Inflammatory macrophage treated with lipopolysaccharide for 4 hours (primary cell): ENCODE measurements at places on chromosomes 16 and 17.

- no peak for DNase-seq
These were observed 1525.1 kb downstream of the CDH11 start for GRCh38 chr16:63596716-63597115.

DNA sequence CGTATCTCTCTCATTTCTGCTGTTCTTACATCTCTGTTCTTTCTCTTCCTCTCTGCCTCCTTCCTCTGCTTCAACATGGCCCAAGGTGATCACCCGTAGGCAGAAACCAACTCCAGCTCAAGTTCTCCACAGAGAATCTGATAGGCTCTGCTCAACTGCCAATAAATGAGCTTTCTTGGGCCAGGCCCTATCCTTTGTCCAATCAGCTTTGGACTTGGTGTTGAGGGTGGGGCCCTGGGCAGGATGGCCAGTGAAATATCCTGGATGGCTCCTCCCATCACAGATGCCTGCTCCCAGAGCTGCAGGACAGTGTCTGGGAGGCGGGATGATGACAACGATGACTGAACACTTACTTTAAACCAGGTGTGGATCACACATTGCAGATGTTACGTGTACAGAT, 17.4 kb upstream of the BRD7 start:
- DNase-seq, result no peak

GRCh38 chr16:58859958-58860669, 126.0 kb upstream of the GOT2 start:
- no peak for DNase-seq

- DNase-seq, result no peak
These were observed 544.5 kb downstream of the NPIPA7 start for GRCh38 chr16:16923479-16923878.

DNA sequence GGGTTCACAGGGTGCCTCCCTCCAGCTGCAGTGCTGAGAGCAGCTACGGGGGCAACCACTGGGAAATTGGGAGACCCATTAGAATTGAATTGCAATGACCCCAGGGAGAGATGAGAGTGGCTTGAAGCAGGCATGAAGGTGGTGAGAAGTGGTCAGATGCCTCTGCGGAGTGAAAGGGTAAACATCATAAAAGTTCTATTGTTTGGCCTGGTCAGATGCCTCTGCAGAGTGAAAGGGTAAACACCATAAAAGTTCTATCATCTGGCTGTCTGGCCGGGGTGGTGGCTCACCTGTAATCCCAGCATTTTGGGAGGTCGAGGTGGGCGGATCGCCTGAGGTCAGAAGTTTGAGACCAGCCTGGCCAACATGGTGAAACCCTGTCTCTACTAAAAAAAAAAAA, 53.5 kb downstream of the TNFRSF13B start:
- DNase-seq, result no peak

GRCh38 chr16:851871-852270, 51.3 kb upstream of the GNG13 start:
- no peak for DNase-seq

- no peak for DNase-seq
These were observed 11.4 kb downstream of the NDUFAF8 start for GRCh38 chr17:81250286-81251093.

DNA sequence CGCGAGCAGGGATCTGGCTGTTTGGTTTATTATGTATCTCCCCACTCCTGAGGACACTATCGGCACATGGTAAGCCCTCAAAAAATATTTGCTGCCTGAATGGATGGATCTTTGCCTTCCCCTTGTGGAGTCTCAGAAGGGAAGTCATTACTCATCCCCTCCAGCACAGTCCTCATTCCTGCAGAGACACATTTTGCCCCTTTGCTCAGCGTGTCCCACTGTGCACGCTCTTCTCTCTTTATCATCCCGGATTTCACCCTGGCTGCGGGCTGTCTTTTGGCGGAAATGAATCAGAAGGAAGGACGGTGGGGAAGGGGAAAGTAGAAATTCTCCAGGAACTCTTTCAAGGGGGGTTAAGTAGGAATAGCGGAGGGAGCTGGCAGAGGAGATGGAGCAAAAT, 125.2 kb upstream of the CDC42EP4 start:
- no peak for DNase-seq
